ENCODE measurements at places on chromosomes 3 and 15. TPM values are rescaled to one million over a fixed set of nuclear protein-coding genes. Genes with fewer than 3 reads are reported as not detected.

DNA sequence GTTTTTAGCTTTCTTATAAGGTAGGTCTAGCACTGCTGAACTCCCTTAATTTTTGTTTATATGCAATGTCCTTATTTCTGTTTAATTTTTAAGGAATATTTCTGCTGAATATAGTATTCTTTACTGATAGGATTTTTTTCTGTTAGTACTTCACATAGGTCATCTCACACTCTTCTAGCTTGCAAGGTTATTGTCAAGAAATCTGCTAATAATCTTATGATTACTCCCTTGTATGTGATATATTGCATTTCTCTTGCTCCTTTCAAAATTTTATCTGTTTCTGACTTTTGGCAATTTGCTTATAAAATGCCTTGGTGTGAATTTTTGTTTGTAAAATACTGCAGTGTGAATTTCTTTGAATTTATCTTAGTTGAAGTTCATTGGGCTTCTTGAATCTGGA, 298.4 kb downstream of the GAP43 start:
- DNase-seq = no peak

GRCh38 chr3:25262322-25262721, 165.7 kb upstream of the RARB start:
- DNase-seq = no peak

- no peak for DNase-seq
These were observed 3.0 kb upstream of the GRAMD2A start for GRCh38 chr15:72200395-72201237.

Gene DNAH1
- 2.2 TPM for total RNA-seq

GRCh38 chr3:58237238-58237940, at the start of gene ABHD6:
Gene ABHD6, plus strand, starts transcription at chr3:58237792. Its CDS starts 18,795 bp downstream, at chr3:58256587.
- peak; percentile 77 for DNase-seq

GRCh38 chr15:48570822-48571221, 74.7 kb downstream of the FBN1 start:
- DNase-seq = no peak

GRCh38 chr3:58565621-58566397, 11.4 kb downstream of the FAM107A start:
- DNase-seq = no peak

- no peak for DNase-seq
These were observed 3.3 kb downstream of the PPP4R2 start for GRCh38 chr3:72999951-73000350.

- DNase-seq = no peak
These were observed 20.9 kb downstream of the FSTL1 start for GRCh38 chr3:120429921-120430361.

GRCh38 chr15:101615986-101616848, 36.0 kb downstream of the TM2D3 start:
- DNase-seq = peak; percentile 81

Gene CHL1
- total RNA-seq = 8.8 TPM

DNA sequence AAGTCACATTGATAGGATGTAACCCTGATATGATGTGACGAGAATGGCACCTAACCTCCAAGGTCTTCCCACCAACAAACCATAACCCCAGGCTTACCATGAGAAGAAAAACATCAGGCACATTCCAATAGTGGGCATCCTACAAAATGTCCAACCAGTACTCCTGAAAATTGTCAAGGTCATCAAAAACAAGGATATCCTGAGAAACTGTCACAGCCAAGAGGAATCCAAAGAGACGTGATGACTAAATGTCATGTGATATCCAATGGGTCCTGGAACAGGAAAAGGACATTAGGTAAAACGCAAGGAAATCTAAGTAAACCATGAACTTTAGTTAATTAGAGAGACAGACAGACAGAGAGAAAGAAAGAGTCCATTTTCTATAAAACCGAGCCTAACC, 2.3 kb upstream of the CYP1A2 start:
- no peak for DNase-seq

Gene TMEM207
- not detected for total RNA-seq

DNA sequence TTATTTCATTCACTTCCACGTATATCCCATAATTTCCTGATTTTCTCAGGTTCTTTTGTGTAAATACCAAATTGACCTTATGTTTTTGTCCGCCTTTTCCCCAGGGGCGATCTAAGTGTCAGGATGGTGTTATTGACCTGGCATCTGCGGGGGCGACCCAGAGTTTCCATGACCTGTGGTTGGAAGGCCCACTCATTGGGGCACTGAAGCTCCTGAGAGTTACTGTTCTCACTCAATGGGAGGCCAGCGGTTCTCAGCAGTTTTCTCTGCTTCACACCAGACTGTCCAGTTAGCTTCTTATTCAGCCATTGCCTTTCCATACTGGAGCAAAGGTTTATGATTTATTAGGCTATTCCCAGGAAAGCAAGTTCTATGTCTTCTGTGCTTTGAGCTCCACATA, 53.3 kb downstream of the B3GALNT1 start:
- no peak for DNase-seq

Gene SLC22A14
- total RNA-seq = not detected

Gene SNX22
- total RNA-seq = 2.0 TPM

DNA sequence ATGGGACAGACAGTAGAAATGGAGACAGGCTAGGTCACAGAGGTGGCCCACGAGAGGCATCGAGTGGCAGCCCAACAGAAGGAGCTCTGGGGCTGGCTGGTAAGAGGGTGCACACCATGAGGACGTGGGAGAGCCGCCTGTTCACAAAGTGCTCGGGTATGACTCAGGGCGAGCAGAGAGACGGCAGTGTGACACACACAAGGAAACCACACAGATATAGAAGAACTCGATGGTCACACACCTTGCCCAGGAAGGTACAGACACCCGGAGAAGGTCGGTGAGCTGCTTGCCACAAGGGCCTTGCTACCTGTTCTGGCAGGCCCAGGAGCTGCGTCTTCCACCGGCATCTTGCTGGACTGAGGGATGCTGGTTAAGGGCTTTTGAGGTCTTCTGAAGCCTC, 50.2 kb downstream of the CA12 start:
- no peak for DNase-seq

DNA sequence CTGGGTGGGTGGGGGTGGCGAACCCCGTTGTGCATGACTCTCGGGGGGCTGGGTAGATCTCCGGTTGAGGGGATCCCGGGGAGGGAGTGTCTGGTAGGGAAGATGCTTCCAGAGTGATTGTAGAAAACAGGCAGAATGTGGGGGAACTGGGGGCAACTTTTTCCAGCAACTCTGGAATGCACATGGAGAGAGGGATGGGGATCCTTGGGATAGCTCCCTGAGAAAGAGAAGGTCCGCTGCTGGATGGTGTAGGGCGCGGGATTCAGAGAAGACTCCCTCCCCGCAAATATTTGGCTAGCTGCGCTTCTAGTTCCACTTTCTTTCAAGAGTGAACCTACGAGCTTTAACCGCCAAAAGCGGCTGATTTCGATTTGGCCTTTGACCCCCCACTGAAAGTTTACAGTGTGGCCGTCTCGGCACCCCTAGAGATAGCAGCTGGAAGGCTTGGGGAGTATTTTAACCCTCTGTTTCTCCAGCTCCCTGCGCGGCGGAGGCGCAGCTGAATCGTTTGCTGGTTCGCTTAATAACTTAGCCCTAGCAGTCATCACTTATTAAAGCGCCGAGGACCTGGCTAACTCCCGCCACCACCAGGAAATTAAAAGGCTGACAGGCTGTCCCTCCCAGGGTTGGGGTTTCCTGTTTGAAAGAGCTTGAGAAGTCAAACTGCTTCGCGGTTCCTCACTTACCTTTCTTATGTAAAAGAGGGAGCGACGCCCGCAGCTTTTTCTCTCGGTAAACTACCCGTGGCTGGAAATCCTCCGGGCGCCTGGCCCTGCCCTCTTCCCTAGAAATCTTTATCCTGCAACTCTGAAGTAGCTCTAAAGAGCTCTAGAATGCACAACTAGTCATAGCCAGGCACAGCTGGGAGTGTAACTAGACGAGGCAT, 1.2 kb downstream of the PHLDB2 start:
- peak; percentile 76 for DNase-seq

Gene SLC9A9
- 4.9 TPM for total RNA-seq

- no peak for DNase-seq
These were observed 152.5 kb downstream of the ADAMTS17 start for GRCh38 chr15:100189319-100189718.

GRCh38 chr3:120678984-120679383, 3.1 kb downstream of the HGD start:
- DNase-seq = no peak

Gene MYRIP
- 1.5 TPM for total RNA-seq

DNA sequence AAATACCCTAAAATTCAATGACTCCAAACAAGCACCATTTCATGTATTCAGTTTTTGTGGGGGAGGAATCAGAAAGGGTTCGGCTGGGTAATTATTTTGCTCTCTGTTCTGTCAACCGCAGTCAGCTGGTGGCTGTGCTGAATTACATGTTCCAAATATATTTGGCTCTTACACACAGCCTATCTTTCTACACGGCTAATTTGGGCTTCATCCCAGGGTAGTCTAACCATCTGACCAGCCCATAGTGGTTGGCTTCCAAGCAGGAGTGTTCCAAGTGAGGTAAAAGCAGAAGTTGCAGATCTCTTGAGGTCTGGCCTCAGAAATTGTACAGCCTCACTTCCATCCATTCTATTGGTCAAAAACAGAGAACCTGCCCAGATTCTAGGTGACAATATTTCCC, 760.8 kb upstream of the SEMA6D start:
- DNase-seq = peak; percentile 19

DNA sequence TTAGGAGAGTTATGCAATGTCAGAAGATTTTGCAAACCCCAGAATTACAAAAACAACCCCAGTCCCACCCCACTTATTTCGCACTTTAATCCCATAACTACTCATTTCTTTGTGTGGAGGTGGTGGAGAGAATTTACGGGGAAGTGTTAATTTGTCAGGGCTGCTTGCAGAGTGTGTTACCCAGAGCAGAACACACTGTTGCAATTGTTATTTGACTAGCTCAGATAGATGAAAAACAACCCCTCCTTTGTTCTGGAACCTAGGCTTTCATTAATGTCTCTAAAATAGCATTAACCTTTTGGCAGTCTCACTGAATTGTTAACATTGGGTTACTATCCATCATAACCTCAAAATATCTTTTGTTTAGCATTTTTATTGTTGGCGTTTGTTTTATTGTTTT, 55.8 kb upstream of the MINAR1 start:
- no peak for DNase-seq

- no peak for DNase-seq
These were observed 236.9 kb upstream of the IL12A start for GRCh38 chr3:159751752-159752151.

- no peak for DNase-seq
These were observed 113.0 kb upstream of the GALNT15 start for GRCh38 chr3:16061491-16061890.

Gene SCAANT1
- not detected for total RNA-seq
